EL (cell line): ENCODE measurements at places on chromosomes 11 and 22.
A peak's percentile ranks its signal among the peaks of the same experiment; 100 is the strongest.

GRCh38 chr11:42975180-42975529 is 336.6 kb upstream of the API5 start:
- DNase-seq = no peak

DNA sequence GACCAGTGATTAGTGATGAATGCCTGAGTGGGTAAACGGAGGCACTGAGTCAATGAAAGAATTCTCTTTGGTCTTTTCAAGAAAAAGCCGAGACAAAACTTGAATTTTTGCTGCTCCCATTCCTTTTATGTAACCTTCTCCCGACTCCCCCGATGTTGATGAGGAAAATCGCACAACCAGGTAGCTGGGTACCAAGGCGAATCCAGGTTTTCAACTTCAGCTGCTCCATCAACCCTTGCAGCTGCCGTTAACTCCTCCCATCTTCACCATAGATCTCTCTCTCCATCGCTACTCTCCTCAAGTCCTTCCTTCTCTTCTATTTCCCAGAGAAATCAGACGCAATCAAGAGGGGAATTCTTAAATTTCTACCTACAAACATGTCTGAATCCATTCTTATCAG is 611 bp upstream of the USP2 start:
- DNase-seq = no peak

DNA sequence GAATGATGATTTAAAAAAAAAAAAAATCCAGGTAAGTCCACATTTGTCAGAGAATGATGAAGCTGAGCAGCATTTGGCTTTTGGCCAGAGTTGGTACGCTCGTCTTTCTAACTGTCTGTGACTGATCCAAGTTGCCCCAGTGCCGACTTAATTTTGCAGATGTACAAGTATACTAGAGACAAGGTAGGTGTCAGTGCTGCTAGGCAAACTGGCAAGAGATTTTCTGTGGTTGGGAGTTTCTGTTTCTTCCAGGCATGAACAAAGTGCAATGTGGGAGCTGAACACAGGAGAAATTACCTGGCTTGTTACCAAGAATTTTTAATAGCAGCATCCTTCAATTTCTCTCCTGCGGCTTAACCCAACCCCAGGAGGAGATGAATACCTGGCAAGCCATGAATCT is 307.7 kb downstream of the BUD13 start:
- DNase-seq = no peak

DNA sequence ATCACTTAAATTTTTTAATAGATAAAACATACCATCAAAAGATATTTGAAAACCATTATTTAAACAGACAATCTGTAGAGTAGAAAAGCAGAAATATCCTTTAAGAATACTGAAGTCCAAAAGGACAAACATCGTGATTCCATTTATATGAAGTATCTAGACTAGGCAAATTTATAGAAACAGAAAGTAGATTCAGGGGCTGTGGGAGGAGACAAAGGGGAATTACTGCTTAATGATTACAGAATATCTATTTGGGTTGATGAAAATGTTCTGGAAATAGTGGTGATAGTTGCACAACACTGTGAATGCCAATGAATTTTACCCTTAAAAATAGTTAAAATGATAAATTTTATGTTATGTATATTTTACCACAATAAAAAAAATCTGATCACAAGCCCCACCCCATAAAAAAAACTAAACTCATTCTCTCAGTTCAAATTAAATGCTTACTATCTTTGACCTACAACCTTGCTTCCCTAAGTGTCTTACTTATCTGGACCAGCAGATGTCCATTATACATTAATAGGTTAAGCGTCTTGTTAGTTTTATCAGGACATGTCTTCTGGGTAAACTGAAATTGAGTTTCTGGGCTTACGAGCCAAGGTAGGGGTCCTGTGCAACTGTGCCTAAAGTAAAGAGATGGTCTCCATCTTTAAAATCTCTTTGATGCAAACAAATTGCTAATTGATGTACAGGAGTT is 86.3 kb downstream of the FCHSD2 start:
- DNase-seq = no peak

- DNase-seq = peak; percentile 81
These were observed 237.4 kb downstream of the TTC28 start for GRCh38 chr22:28442264-28442710.

GRCh38 chr11:110564676-110565356 is 135.1 kb downstream of the FDX1 start:
- DNase-seq = no peak

GRCh38 chr11:46604796-46605195 is 11.0 kb upstream of the AMBRA1 start:
- DNase-seq = no peak

GRCh38 chr11:101444851-101445250 is 139.0 kb downstream of the TRPC6 start:
- DNase-seq = no peak

- DNase-seq = no peak
These were observed 129.7 kb downstream of the SPATA19 start for GRCh38 chr11:133715602-133716001.

- no peak for DNase-seq
These were observed 44.3 kb upstream of the CLPB start for GRCh38 chr11:72478669-72479068.

DNA sequence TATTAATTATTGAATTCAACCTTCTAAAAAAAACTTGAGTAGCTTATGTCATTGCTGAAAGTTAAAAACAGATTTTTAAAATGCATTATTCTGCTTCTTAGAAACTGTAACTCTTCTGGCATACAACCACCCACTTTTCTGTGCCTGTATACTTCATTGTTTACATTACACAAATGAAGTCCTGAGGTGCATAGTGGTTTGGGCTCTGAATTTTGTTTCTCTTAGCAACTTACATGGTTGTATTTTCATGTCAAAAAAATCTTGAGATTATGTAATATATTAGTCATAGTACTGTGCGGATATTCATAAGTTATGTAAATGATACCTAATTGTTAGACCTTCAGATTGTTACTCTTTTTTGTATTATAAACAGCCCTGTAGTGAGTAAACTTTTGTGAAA is 12.2 kb downstream of the SC5D start:
- DNase-seq = no peak

DNA sequence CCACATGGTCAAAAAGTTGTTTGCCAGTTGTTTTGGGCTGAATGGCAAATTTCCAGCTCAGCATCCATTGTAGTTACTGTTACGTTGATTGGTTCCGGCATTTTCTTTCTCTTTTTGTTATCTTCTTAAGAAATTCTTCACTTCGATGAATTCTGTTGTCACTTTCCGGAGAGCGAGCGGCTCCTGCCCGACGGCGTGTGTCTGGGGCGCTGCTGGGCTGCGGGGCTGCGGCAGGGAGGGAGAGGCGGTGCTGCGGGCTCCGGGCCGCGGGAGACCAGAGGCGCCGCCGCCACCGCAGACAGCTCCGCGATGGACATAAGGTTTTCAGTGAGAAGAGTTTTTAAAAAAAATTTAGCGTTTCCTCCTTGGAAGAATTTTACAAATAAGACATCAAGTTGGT is 117.4 kb downstream of the RRM1 start:
- DNase-seq = no peak

GRCh38 chr22:29031227-29032011 is 30.2 kb downstream of the C22orf31 start:
- peak; percentile 99 for DNase-seq

- DNase-seq = no peak
These were observed 9.7 kb downstream of the SLN start for GRCh38 chr11:107702109-107702660.

DNA sequence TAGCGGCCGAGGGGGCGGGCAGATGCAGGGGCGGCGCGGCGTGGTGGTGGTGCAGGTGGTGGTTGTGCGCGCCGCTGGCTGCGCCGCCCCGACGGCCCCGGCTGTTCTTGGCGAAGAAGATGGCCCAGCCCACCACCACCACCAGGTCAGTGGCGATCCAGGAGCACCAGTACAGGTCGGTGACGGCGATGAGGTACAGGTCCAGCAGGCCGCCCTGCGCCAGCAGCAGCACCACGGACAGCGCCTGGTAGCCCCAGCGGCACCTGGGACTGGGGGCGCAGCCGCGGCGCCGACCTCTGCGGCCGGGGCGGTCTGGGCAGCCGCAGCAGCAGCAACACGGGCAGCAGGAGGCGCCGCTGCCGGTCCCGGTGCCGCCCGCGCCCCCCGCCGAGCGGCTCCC is 879 bp downstream of the TMEM121B start:
- peak; percentile 14 for DNase-seq

GRCh38 chr22:39997939-39998726 is 3.4 kb downstream of the FAM83F start:
- peak; percentile 36 for DNase-seq

- DNase-seq = peak; percentile 79
These were observed at the start of gene CYB5R2 for GRCh38 chr11:7672960-7673723. Gene CYB5R2, minus strand, starts transcription at chr11:7673500. Its CDS starts 675 bp downstream, at chr11:7672825.

GRCh38 chr22:20531154-20531403 is 23.7 kb downstream of the MED15 start:
- no peak for DNase-seq

DNA sequence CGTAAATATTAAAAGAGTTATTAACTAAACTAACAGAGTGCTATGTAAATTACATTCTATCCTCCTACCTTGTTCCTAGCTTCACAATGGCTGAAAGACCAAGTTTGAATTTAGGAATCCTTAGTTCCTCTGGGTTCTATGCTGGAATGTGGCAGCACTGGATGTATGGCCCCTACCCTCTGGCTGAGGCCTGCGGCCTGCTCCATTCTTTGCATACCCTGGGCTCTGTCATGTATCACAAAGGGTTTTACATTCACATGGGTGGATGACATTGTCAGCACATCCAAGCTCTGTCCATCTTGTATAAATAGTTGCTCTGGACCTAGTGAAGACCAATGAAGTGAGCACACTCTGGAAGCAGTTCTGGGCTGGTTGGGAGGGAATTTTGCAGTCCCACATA is 54.5 kb downstream of the AASDHPPT start:
- no peak for DNase-seq

DNA sequence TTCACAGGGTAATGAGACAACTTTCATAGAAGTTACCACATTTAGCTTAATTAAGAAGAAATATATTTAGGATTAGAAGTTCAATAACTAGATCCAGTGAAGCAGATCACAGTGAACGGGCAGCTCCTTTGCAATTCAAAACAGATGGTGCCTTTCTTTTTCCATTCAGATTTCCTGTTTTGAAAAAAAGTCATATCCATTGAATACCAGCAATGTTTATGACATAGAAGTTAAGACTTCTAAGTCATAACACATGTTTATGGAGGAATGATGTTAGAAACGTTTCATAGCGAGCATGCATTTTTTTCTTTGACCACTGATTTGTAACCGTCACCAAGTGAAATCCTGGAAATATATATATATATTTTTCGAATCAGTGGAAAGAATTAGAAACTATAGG is 24.7 kb downstream of the LUZP2 start:
- DNase-seq = no peak

DNA sequence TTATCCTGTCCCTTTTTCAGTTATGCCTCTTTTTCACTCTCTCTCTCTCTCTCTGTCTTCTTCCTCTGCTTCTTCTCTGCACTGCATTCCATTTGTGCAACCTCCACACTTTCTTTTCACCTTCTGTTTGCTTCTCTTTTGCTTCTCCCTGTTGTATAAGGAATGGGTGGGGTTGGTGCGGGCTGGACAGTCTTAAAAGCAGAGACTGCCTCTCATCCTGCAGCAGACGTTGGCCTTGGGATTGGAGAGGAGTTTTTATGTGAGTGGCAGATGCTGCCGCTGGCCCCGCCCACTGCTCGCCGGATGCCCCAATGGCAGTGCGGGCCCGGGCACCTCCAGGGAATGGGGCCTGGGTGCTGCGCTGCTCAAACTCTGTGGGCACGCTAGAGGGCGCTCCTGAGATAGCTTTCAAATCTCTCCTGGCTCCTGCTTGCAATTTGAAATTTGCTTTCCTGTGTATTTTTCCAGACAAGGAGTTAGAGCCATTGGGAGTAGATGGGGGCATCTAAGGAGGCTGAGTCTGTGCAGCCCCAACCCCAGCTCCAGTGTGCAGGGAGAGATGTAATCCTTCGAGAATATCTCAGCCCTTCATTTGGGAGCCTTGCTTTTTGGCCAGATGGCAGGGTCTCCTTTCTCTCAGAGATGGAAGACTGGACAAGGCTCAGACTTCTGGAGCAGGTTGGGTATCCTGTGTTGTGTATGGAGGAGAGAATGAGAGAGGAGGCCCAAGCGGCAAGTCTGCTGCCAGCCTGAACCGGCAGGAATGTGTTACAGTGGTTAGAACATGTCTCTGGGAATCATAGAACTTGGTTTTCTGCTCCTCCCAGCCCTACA is 81.2 kb downstream of the GRAMD1B start:
- DNase-seq = peak; percentile 93

GRCh38 chr22:40183029-40183581 is 5.4 kb downstream of the TNRC6B start:
- DNase-seq = peak; percentile 91

- no peak for DNase-seq
These were observed 121.7 kb downstream of the MN1 start for GRCh38 chr22:27679693-27680488.

GRCh38 chr11:68213135-68213515 is at the start of gene KMT5B:
Gene KMT5B, minus strand, starts transcription at chr11:68213296. Its CDS starts 23,220 bp downstream, at chr11:68190076.
- DNase-seq = peak; percentile 52

- no peak for DNase-seq
These were observed 566.2 kb downstream of the TMEM135 start for GRCh38 chr11:87603887-87604286.

DNA sequence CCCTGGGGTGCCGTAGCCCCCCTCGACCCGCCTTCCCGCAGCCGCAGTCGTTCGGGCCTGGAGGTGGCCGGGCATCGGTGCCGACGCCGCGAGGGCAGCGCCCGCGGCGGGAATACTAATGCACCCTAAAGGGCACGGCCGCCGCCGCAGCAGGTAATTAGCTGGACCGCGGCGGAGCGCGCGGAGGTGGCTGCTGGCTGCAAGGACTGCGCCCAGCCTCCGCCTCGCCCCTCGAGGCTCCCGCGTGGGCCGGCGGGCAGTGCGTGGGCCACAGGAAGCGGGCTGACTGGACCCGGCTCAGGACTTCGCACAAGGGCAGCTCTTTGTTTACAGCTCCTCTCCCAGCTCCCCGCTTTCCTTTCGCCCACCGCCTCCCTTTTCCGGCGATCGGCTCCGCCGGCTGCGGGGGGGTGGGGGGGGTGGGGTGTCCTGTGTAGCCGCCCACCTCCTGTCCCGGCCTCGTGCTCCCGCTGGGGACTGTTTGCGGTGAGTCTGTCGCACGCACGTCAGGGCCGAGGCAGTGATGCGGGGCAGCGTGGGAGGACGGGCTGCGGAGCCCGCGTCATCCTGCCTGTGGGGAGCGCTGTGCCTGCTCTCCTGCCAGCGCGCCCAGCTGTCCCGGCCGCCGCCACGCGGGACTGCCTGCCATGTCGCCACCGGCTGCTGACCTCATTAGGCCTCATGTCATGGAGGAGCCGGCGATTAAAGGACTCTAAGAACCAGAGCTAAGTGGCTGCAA is 53.2 kb downstream of the GRIK4 start:
- peak; percentile 45 for DNase-seq

DNA sequence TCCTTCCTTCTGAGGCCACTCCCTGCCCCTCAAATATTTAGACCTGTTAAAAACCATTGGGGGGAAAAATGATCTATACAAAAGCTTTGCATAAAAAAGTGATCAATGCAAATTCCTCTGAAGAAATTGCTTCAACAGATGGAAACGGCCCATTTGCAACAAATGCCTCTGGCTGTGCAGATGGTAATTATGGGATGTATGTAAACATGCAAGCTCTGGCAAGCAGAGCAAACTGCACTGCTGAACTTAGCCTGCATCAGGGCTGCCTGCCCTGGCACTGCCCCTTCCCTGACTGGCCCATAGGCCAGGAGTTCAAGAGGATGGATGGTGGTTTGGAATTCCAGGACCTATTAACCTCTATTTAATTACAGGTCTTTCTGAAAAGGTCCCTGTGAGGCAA is 388.7 kb downstream of the MIAT start:
- DNase-seq = no peak
